Left lobe of liver (tissue), 2 donors: ENCODE measurements at places on chromosomes 3 and 15. TPM values are rescaled to one million over a fixed set of nuclear protein-coding genes. Genes with fewer than 3 reads are reported as not detected.

GRCh38 chr15:84671211-84671610 is 13.2 kb upstream of the NMB start:
- DNase-seq, result no peak

GRCh38 chr15:95901271-95901670 is 429.2 kb upstream of the NR2F2 start:
- no peak for DNase-seq

- DNase-seq, result no peak
Observed at GRCh38 chr3:155326244-155326643, 32.8 kb upstream of the STRIT1 start.

Gene CAND2
- 7.2 TPM for total RNA-seq
